Stimulated activated CD4-positive, alpha-beta T cell treated with anti-CD3 and anti-CD28 coated beads, Interleukin-4, amount 100 ng/mL, for 4 hours (primary cell): ENCODE measurements at places on chromosomes 3 and 15.

DNA sequence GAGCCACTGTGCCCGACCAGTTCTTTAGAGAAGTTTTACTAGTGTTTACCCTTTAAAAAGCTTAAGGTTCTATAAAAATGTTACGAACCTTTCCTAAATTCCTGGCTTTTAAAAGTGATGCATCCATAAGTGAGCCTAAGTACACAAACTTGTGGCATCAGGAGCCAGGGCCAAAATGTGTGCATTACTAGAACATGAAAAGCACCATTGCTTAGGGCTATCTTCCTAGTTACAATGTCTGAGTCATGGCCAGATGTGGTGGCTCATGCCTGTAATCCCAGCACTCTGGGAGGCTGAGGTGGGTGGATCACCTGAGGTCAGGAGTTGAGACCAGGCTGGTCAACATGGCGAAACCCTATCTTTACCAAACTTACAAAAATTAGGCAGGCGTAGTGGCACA lies 39.9 kb downstream of the LEO1 start:
- DNase-seq = no peak

- DNase-seq = no peak
Observed at GRCh38 chr15:65819563-65819960, 27.5 kb upstream of the DENND4A start.

- no peak for DNase-seq
Observed at GRCh38 chr3:188918093-188918492, 253.7 kb upstream of the TPRG1 start.

DNA sequence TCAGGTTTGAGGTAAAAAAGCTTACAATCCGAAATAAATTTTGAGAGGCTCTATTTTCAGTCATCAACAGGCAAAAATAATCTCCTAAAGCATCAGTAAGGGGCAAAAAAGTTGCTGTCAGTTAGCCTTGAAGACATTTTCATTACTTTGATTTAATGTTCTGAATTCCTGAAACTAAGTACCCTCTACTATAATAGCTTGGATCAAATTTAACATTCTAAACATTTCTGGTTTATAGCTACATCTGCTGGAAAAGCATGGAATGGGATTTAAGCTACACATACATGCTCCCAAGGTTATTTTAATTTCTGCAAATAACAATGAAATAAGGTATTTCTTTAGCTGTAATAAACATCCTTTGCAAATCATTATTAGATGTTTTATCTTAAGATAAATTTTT lies 245.4 kb downstream of the ULK4 start:
- no peak for DNase-seq
